ENCODE measurements at places on chromosomes 12 and 14. TPM values are rescaled to one million over a fixed set of nuclear protein-coding genes. Genes with fewer than 3 reads are reported as not detected.

DNA sequence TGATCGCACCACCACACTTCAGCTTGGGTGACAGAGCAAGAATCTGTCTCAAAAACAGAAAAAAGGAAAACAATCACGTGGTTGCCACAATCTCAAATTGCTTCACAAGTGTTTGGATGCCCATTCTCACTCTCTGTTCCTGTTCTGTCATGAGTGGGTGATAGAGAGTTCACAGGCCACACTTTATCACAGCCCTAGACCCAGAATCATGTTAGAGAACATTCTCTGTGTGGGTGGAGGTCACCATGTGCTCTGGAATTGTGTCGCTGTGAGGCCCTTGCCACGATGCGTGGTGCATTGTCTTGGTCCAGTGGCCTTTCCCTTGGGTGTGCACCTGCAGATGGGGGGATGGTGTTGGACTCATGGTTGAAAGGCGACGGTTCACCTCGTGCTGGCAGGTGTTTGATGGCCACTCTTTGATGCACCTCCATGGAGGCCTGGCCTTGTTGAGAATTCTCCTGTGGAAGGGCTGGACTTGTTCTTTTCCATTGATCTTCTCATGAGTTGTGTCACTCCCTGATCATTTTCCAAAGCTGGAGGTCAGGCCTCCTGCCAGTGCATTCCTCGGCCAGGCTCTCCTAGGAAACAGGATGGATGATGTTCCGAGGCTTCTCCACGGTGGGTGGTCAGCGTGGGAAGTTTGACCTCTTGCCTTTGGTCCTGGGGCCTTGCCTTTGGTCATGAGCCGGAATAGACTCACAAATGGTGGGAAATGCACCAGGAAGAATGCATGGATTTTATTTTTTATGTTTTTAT, 91.9 kb downstream of the SLC24A4 start:
- no peak for DNase-seq

Gene RASSF8
- total RNA-seq = 51.2 TPM

- DNase-seq = no peak
Observed at GRCh38 chr12:54602661-54603060, 14.2 kb upstream of the PPP1R1A start.

Gene OR6C2
- total RNA-seq = not detected

DNA sequence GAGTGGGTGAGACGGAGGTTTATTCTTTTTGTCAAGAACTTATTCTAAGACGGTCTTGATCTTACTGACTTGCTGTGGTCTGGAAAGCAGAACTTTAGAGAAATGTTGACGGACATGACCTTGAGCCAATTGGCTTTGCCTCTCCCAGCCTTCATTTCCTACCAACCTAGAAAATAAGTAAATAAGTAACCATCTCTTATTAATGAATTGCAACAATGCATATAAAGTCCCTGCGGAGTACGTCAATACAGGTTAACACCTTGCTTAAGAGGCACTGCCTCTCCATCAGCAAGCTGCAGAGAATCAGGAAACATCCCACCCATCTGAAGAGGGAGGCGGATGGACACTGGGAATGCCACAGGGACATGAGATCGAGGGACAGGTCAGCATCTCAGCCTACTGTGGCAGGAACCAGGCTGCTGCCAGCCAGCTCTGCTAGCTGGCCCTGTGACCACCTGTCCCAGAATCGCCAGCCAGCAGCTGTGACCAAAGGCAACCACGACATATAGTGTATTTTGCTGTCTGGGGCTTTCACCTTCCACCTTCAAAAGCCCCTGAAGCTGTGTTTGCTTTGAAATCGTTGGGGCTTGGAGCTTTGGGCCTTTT, 208.3 kb downstream of the BCL11B start:
- DNase-seq = no peak

DNA sequence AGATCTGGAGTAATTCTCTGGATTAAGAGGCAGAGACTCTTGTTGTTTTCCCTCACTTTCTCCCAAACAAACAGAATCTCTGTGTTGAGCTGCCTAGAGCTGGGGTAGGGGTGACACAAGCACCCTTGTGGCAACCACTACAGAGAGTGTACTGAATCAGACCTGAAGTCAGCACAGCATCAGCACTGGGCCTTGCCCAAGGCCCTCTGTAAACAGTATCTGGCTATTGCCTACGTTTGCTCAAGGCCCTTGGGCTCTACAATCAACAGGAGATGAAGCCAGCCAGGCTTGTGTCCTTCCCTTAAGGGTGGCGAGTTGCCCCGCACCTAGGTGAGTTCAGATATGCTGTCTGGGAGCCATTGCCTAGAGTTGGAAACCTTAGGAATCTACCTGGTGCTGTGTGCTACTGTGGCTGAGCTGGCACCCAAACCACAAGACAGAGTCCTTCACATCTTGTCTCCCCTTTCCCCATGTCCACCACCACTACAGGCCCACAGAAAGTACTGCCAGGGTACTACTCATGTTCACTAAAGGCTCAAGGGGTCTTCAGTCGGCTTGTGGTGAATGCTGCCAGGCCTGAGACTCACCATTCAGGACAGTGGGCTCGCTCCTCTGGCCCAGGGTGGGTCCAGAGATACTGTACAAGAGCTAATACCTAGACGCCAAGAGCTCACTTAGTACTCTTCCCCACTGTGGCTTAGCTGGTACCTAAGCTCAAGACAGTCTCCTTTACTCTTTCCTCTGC, 206.8 kb downstream of the SYNE2 start:
- DNase-seq = peak; percentile 35

Gene SDSL
- 19.9 TPM for total RNA-seq

DNA sequence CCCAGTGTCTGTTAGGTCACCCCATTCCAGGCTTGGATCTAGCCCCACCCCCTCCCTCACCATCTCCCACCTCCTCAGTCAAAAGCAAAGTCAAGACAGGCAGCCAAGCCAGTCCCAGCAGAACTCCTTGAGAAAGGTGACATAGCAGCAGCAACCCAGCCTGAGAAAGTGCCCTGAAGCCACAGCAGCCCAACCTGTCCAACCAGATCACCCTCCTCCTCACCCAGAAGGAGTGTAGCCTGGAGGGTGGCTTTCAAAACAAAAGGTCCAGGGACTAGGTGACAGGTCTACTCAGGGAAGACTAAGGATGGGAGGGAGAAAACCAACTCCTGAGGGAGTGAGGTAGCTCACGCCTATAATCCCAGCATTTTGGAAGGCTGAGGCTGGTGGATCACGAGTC, 5.2 kb downstream of the RAB15 start:
- DNase-seq = peak; percentile 93

Gene TBC1D30
- 16.8 TPM for total RNA-seq

Gene LGALS3
- total RNA-seq = 333 TPM

GRCh38 chr12:11959117-11959823, 111.5 kb upstream of the BCL2L14 start:
- DNase-seq = peak; percentile 67

- no peak for DNase-seq
Observed at GRCh38 chr12:87556985-87557384, 472.2 kb downstream of the C12orf50 start.

Gene RHEBL1
- total RNA-seq = 5.0 TPM

DNA sequence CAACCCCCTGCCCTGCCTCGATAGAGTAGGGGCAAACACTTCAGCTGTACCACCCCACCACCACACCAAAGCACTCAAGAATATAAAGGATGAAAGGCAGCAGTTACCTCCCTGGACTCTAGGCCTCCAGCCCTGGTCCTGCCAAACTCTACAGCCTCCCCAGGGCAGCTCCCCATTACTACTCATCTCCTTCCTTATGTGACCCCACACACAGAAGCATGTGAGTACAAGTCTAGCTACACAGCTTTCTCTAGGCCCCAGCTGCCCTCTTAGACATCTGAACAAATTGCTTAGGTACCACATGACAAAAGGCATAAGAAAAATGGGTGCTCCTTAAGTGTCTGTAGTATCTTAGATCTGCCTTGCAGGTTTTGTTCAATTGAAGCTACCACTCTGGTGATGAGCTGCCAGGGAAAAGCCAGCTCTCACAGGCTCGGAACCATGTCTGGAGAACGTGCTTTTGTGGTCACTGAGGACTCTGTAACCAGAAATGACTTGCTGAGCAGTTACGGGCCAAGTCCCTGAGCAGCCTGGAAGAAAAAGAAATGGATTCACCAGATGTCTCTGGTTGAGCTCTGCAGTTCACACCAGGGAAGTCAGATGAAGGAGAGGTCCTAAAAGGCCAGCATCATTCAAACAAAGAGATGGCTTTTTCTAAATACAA, 32.8 kb downstream of the FMNL3 start:
- DNase-seq = no peak

GRCh38 chr12:55760663-55761062, 17.7 kb downstream of the GDF11 start:
- DNase-seq = no peak

- DNase-seq = no peak
Observed at GRCh38 chr12:4914720-4915119, 5.0 kb downstream of the KCNA1 start.

DNA sequence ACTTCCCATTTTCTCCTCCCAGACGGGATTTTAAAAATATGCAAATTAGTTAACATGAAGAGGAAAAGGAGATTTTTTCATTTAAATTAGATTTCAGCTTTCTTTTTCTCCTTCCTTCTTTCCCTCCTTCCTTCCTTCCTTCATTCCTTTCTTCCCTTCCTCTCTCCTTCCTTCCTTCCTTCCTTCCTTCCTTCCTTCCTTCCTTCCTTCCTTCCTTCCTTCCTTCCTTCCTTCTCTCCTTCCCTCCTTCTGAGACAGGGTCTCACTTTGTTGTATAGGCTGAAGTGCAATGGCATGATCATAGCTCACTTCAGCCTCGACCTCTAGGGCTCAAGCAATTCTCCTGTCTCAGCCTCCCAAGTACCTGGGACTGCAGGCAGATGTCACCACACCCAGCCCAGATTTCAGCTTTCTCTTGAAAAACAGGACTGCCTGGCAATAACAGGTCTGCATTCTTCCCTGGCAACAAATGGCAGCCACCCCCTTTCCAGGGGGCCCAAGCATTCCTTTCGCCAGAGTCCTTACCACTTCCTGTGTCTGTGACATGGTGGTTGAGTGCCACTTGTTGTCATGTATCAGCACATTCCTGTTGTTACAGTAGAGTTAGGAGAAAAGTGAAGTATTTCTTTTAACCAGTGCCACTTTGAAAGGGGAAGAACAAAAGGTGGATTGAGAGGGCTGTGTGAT, 119.1 kb downstream of the PTPN11 start:
- DNase-seq = peak; percentile 67

DNA sequence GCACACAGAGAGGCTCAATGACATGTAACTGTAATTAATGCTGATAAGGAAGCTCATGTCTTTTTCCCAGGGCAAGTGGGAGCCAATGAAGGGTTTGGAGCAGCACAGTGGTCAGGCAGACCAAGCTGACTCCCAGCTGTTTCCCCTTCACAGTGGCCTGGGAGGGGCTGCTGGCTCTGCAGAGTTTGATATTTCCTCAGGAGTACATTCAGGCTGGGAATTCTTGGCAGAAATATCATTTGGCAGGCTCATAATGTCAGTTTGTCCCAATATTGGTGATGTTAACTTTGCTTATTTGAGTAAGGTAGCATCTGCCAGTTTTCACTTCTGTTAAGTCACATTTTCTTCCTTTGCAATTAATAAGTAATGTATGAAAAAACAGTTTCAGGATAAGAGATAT, 247.0 kb downstream of the EMP1 start:
- no peak for DNase-seq

Gene PIANP
- not detected for total RNA-seq

DNA sequence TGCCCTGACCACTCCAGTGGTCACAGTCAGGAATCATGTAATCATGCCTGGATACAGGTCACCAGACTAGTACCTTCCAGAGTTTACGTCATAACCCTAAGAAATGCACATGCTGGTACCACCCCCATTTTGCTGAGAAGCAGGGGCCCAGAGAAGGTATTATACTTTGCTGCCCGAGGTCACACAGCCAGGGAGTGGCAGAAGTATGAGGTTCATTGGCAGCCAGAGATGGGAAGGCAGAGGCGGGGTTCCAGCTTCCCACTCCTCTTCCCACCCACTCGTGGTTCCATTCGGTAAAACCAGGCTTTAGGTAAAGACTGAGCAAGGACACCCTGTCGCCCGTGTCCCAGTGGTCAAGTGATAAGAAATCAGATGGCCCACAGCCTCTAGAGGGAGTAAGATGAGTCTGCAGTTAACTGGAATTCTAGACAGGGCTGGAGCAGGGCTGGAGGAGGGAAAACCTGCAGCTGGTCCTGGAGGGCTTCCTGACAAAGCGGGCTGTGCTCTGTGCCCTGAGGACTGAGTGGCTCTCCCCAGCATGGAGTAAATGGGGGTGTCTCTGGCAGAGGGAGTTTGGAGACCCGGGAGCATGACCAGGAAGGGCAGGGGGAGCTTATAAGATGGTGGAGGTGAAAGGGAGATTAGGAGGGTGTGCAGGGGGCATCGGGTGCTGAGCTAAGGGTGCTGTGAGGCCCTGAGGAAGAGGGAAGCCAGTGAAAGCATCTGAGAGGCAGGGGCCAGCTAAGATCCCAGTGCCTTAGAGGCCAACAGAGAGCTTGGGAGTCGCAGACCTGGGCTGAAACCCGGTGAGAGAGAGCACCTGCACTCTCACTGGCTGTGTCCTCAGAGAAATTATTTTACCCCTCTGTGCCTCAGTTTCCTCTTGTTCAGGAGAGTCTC, 5.7 kb downstream of the FAM222A start:
- peak; percentile 39 for DNase-seq

DNA sequence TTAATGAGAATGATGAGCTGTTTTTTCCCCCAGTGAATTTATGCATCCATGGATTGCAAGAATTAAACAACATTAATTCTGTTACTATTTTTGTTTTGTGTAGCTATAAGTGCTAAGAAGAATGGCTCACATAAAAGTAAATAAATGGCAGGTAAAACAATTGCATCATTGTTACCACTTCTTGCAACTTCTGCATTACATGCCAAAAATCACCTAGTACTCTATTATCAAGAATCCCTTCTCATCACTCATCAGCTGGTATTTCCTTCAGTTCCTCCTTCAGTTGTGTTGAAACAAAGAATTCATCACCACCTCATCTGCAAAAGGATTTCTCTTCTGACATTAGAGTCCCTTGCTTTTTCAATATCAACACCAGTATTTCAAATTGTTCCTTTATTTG, 773 bp downstream of the A2M start:
- DNase-seq = no peak

DNA sequence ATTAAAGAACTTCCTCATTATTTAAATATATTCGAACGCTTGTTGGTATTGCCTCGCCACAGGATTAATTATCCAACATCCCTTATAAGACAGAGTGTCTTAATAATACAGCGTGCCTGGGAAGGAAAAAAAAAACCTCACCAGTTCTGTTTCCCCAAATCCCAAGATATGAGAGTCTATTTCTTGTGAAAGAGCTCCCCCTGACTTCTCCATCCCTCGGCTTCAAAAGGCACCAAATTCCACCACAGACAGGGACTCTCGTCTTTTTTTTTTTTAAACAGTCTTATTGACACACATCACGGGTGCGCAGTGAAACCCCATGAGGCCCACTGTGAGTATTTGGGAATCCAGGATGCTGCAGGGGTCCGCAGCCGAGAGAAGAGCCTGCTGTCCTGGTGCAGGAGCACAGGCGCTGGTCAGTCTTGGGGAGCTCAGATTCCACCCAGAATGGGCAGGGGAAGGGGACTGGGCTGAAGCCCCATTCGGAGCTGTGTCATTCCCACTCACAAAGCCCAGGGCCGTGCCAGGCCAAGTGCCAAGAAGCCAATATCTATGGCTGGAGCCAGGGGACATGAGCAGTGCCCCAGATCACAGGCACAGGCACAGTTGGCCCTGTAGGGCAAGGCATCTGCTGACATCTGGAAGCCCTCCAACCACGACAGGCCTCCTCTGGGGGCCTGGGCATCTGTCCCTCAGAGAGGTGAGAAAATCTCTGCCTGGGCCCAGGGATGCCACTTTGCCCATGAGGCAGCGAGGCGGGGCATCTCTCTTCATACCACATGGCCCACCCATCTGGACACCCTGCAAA, 71.9 kb downstream of the BCL11B start:
- DNase-seq = no peak

All from PC-3 (cell line).